Mesothelial cell of epicardium (in vitro differentiated cells): ENCODE measurements at places on chromosomes 16 and 17. TPM values are rescaled to one million over a fixed set of nuclear protein-coding genes. Genes with fewer than 3 reads are reported as not detected.

GRCh38 chr17:51050291-51051033, 70.2 kb downstream of the SPAG9 start:
- DNase-seq = no peak
- H3K27me3 ChIP-seq = no peaks in the 10 kb centered on the region
- H3K27ac ChIP-seq = no peak overlapping the region

- peaks cover 4% of the 10 kb centered on the region for H3K4me1 ChIP-seq
- H3K4me3 ChIP-seq = no peak overlapping the region
- H3K27me3 ChIP-seq = no peaks in the 10 kb centered on the region
- H3K27ac ChIP-seq = no peak overlapping the region
- no peak for DNase-seq
- H3K36me3 ChIP-seq = no peaks in the 10 kb centered on the region
Observed at GRCh38 chr16:81756615-81757356, 22.3 kb upstream of the PLCG2 start.

GRCh38 chr17:64025732-64026294, 5.4 kb upstream of the ICAM2 start:
- DNase-seq = peak; percentile 75
- peaks cover 5% of the 10 kb centered on the region for H3K4me1 ChIP-seq
- peak overlapping the region; percentile 20 for H3K4me3 ChIP-seq

The FKBP10 gene
- total RNA-seq = 369 to 401 TPM (median 371 TPM) in 3 replicates

GRCh38 chr17:40478486-40478885, 22.9 kb downstream of the TNS4 start:
- H3K27ac ChIP-seq = no peak overlapping the region
- no peaks in the 10 kb centered on the region for H3K36me3 ChIP-seq
- peaks cover 16% of the 10 kb centered on the region for H3K4me1 ChIP-seq
- no peaks in the 10 kb centered on the region for H3K27me3 ChIP-seq

DNA sequence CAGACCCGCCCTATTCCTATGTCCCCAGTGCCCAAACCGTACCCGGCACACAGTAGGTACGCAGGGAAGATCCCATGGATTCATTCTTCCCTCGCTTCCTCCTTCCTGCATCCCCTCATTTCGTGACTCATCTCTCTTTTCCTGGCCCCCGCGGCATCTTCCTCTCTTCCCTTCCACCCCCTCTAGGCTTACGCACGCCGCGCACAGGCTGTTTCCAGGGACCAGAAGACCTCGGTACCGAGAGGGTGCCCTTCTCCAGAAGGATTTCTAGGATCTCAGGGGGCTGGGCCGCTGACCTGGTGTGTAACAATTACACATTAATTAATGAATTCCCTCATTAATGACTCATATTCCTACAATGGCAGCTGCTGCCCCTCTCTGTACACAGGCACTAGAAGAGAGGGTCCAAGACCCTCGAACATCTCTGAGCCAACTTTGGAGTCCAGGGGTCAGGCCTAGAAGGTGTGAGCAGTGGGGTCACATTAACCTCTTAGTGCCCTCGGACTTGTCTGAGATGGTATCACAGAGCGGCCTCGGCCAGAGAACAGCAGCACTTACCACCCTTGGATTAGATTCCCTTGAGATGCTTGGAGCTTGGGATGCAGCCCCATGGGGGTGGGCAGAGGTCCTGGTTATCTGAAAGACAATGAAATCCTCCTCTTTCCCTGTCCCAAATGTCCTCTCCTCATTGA, 16.8 kb upstream of the PLLP start:
- H3K4me3 ChIP-seq = no peak overlapping the region
- H3K36me3 ChIP-seq = no peaks in the 10 kb centered on the region
- H3K27me3 ChIP-seq = no peaks in the 10 kb centered on the region
- no peak for DNase-seq

DNA sequence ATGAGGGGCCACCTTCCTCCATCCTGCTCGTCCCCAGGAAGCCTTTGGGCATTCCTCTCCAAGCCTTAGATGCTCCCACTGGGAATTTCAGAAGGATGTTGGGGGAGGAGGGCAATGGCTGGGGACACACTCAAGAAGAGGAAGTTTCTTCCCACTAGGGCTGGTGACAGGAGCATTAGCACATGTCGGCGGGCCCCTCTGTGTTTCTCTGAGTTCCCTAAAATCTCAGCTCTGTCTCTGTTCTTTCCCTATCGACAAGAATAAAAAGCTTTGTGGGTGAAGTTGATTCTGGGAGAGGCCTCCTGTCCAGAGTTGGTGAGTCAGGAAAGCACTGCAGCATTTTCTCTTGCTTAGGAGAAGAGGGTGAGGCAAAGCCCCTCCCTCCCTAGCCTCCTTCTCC, 19.7 kb upstream of the C17orf107 start:
- DNase-seq = no peak
- peaks cover 12% of the 10 kb centered on the region for H3K4me1 ChIP-seq
- no peak overlapping the region for H3K4me3 ChIP-seq
- peaks cover 13% of the 10 kb centered on the region for H3K36me3 ChIP-seq
- H3K27ac ChIP-seq = no peak overlapping the region

The ZNF174 gene
- total RNA-seq = 18.1 to 19.3 TPM (median 19.3 TPM) in 3 replicates

GRCh38 chr16:80948886-80949493, 57.7 kb downstream of the CMC2 start:
- no peak overlapping the region for H3K4me3 ChIP-seq
- no peak overlapping the region for H3K27ac ChIP-seq
- H3K27me3 ChIP-seq = peaks cover 39% of the 10 kb centered on the region
- DNase-seq = no peak

GRCh38 chr17:35449371-35449931, 885 bp upstream of the SLFN13 start:
- no peaks in the 10 kb centered on the region for H3K36me3 ChIP-seq
- no peak for DNase-seq
- H3K4me3 ChIP-seq = peak overlapping the region; percentile 74
- H3K27me3 ChIP-seq = peaks cover 48% of the 10 kb centered on the region

The HOXB6 gene
- 56.4 to 63.1 TPM (median 59.7 TPM) in 3 replicates for total RNA-seq
